ENCODE measurements at places on chromosomes 1 and 21. TPM values are rescaled to one million over a fixed set of nuclear protein-coding genes. Genes with fewer than 3 reads are reported as not detected.
A peak's percentile ranks its signal among the peaks of the same experiment; 100 is the strongest.

DNA sequence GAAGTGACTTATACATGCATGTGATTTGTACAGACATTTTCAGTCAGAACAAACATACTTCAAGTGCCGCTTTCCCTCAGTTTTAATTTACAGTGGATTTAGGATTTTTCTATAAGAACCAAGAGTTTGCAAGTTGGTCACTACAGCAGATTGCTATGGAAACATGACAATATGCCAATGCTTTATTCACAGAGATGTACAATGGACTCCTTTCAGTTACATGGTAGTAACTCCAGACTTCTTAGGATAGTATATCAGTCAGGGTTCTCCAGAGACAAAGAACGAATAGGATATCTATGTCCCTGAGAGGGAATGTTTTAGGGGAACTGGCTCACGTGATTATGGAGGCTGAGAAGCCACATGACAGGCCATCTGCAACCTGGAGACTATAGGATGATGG lies 27.4 kb downstream of the IFI44 start:
- no peak for DNase-seq

- DNase-seq = no peak
Measured at GRCh38 chr1:79899914-79900313, 893.4 kb upstream of the ADGRL4 start.

KANK4 gene
- not detected for total RNA-seq

DNA sequence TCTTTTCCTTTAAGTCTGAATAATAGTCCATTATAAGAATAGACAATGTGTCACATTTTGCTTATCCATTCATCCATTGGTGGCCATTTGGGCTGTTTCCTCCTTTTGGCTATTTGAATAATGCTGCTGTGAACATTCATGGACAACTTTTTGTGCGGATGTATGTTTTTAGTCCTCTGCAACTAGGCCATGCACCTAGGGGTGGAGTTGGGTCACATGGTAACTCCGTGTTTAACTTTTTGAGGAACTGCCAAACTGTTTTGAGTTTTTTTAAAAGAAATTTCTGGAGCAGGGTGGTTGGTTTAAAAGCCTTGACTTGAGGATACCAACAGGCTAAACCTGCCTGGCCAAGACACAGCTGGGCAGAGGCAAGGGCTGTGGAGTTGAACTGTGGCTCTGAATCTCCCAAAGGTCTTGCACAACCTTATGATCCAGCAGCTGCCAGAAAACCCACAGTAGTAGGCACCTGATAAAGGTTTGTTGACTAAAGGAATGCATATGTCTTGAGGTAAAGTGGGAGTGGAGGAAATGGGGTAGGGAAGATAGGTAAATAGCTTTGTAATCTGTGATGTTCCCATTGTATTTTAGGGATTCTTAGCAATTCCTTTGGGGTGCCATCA lies 5.6 kb upstream of the RPTN start:
- no peak for DNase-seq

- no peak for DNase-seq
Measured at GRCh38 chr1:12567288-12567819, 50.7 kb downstream of the DHRS3 start.

- no peak for DNase-seq
Measured at GRCh38 chr1:35164893-35165292, 28.1 kb downstream of the SFPQ start.

OLIG2 gene
- total RNA-seq = not detected

DNA sequence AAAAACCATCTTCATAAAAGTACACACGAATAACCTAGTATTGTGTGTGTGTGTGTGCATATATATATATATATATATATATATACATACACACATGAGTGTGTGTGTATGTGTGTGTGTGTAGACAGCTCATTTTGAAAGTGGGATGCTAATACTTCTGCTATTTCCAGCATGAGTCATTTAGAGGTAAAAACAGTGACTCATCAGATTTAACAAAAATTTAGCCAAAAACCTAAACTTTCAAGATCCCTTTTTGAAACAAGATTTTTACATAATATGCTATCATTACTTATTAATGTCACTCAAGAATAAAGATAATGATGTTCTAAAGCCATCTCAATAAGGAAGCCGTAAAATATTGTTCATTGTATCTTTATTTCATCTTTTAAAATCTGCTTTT lies 35.6 kb upstream of the ADGRL4 start:
- DNase-seq = no peak

DNA sequence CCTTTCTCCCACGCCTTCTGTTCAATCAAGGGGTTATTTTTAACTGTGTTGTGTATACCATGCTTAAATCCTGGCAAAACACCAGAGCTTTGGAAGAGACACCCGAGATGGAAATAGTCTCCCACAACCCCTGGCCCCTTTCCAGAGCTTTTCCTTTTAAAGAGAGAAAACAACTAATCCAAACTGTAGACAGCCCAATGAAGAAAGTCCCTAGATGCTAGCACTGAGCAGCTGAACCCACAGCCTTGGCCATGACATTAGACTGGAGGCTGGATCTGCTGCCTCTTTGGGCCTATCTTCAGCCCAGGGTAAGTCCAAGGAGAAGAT lies 64.9 kb upstream of the ARTN start:
- no peak for DNase-seq

GRCh38 chr21:14056771-14057191 lies 154.0 kb downstream of the LIPI start:
- DNase-seq = no peak

- DNase-seq = no peak
Measured at GRCh38 chr1:165152109-165152508, 204.4 kb downstream of the LMX1A start.

- DNase-seq = no peak
Measured at GRCh38 chr1:231337043-231337471, 595 bp downstream of the EXOC8 start.

TMEM52 gene
- 0.70 TPM for total RNA-seq

DNA sequence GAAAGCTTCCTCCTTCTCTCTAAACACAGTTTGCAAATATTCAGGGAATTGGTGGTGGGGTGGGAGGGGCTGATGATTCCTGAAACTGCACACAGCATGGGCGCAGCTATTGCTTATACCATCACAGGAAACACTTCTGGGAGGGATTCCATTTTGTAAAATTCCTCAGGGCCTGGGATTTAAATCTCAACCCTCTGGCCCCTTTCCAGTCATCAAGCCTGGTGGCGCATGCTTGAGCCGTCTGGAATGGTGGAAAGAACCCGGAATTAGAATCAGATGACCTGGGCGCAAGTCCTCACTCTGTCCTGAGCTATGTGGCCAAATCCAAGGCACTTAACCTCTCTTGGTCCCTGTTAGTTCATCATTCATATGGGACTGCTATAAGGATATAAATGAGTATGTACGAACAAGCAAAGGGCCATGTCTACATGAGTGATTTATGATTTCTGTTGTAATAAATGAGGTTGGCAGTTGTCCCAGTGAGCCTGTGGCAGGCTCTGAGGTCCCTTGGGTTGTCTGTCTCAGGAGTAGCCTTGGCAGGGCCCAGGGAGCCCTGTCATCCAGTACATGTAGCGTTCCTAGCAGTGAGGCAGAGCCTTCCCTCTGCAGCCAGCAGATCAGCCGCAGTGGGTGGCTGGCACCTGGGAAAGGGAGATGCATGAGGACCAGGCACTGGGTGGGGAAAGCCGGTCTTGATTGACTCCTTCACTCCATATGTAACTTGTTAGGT lies 72.0 kb downstream of the MAN1C1 start:
- no peak for DNase-seq

- DNase-seq = no peak
Measured at GRCh38 chr1:57311411-57311810, 112.4 kb downstream of the DAB1 start.

NUP210L gene
- total RNA-seq = 0.08 TPM

ARTN gene
- total RNA-seq = 0.23 TPM

PROK1 gene
- not detected for total RNA-seq

PLPP3 gene
- not detected for total RNA-seq

MYOG gene
- not detected for total RNA-seq

GRCh38 chr1:53361541-53361961 lies 33.7 kb upstream of the LRP8 start:
- no peak for DNase-seq

DNA sequence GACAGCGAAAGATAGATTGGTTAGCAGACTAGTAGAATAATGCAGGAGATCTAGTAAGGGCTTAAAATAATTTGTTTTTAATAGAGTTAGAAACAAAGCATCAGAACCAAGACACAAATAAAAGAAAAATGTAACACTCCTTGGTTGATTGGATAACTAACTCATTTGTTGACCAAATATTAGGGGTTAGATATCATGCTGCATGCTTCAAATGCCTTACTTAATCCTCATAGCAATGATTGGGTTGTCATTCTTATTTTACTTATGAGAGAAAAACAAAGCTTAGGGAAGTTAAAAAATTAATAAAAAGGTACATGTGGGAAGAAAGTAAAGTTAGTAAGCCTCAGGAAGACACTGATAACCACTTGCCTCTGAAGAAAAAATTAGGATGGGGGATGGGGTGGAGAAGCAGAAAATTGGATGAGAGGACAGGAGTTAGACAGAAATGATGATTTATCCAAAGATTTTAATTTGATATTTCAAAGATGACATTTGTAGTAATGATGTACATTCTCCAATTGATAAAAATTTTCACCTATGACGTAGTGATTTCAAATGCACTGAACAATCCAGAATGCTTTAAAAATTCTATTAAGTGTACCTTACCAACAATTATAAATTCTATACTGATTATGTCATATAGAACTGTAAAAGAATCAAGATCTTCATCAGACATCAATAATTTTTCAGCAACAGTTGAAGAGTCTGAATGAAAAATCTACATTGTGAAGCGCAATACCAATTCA lies 374.7 kb downstream of the COL11A1 start:
- no peak for DNase-seq

DNA sequence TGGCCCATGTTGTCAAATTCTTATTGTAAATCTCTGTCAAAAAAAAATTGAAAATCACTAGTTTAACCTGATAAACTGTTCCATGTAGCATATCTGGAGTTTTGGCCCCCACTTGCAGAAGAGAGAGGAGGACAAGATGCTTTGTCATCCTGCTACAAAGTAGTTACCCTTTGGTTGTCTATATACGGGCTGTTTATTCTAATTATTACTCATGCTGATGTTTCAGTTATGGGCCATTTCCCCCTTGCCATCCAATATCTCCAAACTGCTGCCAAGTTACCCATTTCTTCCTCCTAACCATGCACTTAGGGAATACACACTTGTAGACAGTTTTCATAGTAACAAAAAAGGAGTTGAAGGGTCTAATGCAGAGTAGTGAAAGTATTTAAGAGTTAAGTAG lies 22.6 kb downstream of the STX12 start:
- DNase-seq = no peak

- DNase-seq = peak; percentile 48
Measured at GRCh38 chr1:9654834-9655723, 3.5 kb downstream of the PIK3CD start.

DNA sequence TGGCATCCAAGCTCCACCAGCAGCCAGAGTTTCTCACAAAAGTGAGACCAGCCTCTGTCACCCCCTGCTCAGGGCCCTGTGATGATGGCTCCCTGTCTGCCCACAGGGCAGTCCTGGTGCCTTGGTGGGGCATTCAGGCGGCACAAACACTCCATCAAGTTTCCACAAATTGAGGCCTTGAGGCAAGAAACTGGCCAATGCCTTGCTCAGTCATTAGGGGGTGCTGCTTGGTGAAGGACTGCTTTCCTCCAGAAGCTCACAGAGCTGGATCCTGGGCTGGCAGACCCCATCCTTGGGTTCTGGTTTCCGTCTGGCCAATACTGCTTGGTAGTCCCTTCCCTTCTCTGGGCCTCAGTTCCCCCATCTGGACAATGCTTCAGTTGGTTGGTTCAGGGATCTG lies 12.5 kb upstream of the AHDC1 start:
- no peak for DNase-seq

TMEM79 gene
- total RNA-seq = 9.1 TPM
